ENCODE measurements at places on chromosomes 6 and 20.

- no peak for DNase-seq
Observed at GRCh38 chr20:48234951-48235350, 449.7 kb upstream of the SULF2 start.

DNA sequence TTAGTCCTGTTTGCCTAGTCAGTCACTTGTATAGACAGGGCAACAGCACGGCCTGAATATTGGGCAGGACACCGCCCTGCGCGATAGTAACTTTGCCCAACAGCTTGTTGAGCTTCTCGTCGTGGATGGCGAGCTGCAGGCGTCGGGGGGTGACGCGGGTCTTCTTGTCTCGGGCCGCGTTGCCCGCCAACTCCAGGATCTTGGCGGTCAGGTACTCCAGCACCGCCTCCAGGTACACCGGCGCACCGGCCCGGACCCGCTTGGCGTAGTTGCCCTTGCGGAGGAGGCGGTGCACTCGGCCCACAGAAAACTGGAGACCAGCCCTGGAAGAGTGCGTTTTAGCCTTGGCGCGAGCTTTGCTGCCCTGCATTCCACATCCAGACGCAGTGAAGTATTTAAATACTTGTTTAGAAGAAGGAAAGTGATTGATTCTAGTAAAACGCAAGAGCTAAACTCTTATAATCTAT is 92.8 kb upstream of the BTN3A2 start:
- peak; percentile 58 for DNase-seq

DNA sequence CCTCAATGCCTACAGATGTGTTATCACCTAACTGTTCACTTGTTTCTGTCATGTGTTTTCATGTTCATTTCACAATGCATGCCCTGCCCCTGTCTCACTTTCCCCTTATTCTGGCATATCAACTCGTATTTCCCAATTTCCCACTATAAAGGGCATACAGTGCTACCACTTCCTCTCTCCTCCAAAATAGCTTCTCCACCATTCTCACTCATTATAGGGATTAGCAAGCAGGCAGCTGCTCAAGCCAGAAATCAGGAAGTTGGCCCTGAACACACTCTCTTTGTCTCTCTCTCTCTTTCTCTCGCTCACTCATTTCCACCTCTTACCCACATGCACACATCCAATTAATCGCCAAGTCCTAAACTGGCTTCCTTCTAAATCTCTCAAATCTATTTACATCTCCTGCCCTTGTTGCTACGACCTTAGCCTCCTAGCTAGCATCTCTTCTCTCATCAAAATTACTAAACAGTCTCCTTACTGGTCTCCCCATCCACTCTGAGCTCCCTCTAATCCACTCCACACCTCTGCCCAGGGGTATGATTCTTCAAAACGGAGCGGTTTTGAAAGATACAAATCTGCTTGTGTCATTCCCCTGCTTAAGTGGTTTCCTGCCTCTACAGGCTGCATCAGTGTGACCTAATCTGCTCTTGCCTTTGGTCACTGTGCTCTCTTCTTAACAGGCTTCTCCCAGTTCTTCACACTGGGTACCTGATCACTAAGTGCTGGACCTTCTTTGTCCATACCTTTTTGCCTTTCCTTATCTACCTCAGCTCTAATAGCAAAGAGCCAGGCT is 196.2 kb downstream of the BTBD9 start:
- DNase-seq = no peak

- DNase-seq = no peak
Observed at GRCh38 chr6:36127462-36128016, 2.8 kb upstream of the MAPK13 start.

DNA sequence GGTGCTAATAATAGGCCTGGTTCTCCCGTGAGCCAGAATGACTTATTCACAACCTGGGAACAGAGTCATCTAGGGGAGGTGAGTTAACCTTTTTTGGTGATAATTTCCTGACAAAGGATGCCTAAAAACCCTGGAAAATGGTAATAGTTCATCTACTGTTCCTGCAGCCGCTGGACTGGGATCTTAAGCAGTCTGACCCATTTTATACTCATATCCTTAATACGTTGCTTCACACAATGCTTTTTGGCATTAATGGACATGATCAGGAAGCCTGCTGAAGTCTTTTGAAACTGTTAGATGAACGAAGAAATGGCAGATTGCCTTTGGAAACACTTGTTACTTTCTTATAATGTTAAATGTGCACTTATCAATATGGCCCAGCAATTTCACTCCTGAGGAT is 81.9 kb upstream of the BMP2 start:
- DNase-seq = no peak

DNA sequence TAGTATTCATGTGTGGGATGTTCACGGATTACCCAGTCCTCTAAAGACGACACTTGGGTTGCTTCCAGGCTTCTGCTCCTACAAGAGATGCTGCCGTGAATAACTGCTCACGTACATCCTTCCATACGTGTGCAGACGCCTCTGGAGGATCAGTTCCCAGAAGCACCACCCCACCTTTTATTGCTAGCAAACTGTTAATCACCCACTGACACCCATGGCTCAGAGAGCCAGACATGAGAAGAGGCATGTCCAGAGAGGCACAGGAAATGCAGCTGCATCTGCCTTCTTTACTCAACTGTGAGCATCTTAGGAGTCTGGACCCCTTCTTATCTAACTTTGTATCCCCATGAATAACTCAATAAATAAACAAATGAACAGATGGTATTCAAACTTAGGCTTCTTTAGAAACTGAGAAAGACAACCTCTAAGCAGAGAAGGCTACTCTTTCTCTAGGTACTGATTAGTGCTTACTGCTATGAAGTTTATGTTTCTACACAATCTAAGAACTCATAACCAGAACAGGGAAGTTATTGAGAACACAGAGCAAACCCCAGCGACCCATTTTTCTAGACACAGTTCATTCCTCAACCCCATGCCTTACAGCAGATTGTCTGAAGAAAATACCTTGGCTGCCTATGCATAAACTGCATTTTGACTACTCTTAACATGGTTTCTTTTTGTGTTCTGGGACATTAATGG is 228.7 kb upstream of the RREB1 start:
- DNase-seq = no peak

DNA sequence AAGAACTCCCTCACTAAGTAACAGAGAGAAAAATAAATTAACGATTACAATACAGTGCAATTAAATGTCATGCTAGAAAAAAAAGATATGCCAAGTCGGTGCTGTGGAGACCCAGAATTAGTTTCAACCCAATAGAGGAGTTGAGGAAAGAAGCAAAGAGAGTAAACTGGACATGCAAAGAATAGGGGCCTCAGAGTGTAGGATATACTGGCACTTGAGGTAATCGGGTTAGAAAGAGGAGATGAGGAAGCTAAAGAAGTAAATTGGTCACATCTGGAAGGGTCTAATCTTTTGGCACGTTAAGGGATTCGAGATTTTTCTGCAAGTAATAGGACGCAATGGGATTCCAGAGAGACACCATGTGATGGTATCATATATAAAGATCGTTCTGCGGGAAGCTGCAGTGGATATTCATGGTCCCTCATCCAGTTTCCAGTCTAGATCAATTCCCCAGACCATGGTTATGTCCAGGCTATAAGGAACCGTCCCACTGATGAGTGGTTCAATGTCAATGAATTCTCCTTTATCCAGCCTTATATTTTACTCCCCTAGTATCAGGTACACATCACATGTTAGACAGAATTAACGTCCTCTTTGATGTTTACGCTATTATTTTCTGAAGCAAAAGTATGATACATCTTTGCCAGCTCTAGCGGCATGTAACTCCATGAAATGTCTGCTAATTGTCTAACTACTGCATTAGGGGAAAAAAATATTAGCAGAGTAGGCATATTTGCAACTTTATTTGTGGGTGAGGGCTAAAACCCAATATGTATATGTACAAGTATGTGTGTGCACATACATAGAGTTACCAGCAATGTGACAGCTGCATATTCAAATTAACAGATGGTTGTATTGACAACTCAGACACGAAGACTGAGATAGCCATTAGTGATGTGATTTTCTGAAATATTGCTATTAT is 1.1 kb upstream of the TBC1D32 start:
- DNase-seq = no peak

GRCh38 chr6:41229721-41230120 is 1.6 kb downstream of the TREML4 start:
- no peak for DNase-seq

DNA sequence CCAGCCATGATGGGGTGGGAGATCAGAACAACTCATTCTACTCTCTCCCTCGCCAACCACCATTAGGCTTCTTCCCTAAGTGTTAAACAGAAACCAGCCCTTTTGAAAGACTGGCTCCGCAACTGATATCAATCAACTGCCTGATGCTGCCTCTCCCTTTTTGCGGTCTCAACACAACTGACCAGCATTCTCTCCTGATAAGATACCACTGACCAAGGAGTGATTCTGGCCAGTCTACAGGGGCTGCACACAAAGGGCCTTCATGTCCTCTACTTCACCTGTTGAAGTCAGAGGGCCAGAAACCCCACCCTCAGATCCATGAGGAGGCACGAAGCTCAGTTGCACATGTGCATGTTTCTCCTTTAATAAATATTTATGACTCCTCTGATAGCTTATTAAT is 145.1 kb downstream of the CD24 start:
- no peak for DNase-seq
